ENCODE measurements at places on chromosomes 2 and 18.

GRCh38 chr2:217797661-217798069, 205.1 kb downstream of the TNS1 start:
- no peak for DNase-seq

DNA sequence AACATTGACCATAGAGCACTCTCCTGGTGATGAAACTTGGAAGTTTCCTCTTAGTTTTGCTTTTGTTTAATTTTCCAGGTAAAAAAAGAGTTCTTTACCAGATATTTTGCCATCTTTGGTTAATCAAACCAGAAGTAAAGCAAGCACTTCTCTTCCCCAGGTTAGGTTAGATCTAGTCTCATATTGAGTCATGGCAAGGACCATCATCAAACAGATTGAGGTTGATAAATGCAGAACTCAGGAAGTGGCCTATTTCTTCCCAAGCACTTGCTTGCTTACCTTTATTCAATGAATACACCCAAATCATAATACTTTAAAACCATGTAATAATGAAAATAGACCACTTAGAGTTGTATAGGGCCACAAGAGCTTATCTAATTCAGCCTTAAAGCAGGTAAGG, 23.4 kb downstream of the DNAH6 start:
- no peak for DNase-seq

DNA sequence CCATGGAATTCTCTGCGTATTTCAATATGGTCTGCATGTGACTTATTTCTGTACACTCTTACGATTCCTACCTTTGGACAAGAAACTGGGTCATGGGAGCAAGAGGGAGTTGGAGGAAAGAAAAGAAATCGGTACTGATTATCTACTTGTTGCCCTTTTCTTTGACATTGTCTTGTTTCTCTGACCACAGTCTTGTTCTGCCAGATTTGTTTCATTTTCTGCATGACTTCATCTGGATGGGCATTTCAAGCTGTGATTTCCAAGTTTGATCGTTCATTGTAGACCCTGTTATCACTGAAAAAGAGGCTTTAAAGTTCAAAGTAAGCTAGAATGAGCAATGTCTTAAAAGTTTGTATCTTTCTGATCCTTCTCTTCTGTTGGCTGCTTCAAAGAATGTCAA, 2186.3 kb upstream of the CELF4 start:
- no peak for DNase-seq

DNA sequence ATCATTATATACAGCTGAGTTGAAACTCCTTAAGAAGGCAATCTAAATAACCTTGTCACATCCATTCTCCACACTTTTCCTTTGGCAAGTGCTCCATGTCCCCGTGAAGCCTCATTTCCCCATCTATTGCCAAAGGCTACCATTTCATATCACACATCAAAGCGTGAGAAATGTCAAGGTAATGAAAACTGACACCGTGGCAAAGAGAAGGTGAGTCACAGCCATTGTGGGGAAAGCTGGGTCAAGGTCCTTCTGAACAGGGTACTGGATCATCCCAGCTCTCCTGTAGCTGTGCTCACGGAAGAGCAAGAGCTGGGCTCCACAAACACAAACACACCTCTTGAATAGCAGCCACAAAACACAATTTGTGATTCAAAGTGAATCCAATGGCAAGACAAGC, 58.2 kb upstream of the REG3G start:
- no peak for DNase-seq

DNA sequence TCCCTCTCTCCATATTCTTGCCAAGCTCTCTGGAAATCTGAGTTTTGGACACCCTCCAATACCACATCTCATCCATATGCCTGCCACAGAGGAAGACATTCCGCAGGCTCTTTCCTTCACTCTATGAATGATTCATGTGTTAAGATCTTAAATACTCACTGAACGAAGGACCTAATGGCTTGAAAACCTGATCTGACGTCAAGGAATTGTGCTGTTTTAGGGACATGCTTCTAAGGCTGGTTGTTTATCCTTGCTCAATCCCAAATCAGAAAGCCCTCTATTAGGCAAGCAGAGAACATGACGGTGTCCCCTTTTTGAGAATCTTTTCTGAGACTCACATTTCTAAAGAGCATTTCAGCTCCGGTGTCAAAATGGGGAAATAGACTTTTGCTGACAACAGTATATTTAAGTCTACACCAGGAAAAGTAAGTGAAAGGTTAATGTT, 83.7 kb upstream of the GALNT5 start:
- no peak for DNase-seq

DNA sequence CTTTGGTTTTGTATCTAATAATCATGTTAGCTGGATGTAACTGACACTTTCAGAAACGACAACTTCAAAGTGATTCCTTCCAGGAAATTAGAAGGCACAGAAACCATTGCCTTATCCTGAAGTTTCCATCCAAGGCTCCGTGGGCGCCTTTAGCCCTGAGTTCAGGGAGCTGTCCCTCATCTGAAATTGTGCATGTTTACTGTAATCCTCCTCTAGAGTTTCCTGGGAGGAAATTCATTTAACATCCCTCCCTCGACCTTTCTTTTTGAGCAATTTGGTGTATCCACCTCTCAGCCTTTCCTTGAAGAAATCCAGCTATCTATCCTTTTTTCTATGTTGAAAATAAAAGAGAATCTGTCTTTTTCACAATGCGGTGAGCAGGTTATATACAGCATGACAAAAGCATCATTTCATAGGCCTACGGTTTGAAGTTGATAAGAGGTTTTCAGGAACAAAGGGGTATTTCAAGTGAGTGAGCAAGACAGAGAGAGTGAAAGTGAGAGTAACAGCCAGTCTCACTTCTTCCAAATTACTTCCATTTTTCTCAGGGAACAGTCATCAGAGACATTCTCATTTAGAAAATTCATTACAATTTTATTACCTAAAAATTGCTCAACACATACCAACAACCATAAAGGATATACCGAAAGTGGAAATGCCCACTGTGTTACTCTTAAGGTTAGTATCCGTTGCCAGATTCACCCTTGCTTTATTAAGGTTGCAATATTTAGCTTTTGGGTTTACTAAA, 167.3 kb downstream of the MREG start:
- no peak for DNase-seq

GRCh38 chr2:54879032-54879431, 155.6 kb downstream of the EML6 start:
- DNase-seq: no peak

DNA sequence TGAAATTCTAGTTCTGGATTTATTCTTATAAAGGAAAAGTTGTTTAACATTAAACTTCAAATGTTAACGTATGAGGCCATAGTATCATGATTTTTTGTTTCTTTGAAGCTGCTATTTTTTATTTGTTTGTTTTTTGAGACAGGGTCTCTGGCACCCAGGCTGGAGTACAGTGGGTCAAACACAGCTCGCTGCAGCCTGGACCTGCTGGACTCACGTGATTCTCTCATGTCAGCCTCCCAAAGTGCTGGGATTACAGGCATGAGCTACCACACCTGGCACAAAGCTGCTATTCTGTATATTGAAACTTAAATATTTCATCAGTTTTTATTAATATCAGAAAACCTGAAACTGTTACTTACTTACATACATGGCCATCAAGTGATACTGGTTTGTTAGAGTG, 89.5 kb upstream of the RPRM start:
- no peak for DNase-seq

GRCh38 chr2:133953524-133953923, 300.3 kb upstream of the MGAT5 start:
- DNase-seq: no peak

DNA sequence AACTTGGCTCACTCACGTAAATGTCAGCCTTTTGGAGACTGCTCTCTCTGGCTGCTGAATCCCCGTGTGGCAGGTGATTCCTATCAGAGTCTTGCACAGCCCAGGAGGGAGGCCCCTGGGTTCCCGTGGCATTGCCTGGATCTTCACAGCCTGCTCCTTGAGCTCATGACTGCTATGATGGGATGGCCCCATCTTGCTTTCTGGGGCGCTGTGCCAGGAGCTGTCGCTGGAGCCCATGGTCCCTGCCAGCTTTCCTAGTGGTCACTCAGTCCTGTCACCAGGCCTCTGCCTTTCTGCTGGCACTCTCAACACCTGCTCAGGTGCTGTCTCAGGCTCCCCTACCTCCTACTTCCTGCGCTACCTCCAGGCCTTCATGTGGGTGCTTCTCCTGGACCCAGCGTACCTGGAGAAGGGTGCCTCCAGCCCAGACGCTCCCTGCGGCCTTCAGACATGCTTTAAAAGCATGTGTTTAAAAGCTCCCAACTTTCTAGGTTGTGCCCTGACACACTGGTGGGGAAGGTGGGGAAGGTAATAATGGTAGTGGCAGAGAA, 110.1 kb downstream of the MCFD2 start:
- DNase-seq: no peak

- no peak for DNase-seq
Measured at GRCh38 chr18:79816981-79817606, 19.4 kb downstream of the KCNG2 start.

DNA sequence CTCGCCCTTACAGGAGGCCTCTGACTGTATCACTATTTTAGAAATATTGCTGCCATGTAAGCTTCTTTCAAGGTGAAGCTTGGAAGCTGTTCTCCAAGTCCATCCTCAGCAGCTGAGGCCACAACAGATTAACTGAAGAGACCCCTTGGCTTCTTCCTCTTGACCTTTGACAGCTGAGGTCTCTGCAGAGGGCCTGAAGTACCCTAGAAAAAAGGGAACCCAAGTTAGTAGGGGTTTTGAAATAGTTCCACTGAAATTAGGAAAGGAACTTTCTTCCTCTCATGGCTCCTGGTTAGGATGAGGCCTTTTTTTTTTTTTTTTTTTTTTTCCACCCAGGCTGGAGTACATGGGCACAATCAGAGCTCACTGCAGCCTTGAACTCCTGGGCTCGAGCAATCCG, 15.5 kb upstream of the IHH start:
- no peak for DNase-seq

GRCh38 chr2:45300026-45300750, 290.9 kb upstream of the SIX2 start:
- DNase-seq: no peak

GRCh38 chr2:181879295-181879694, 12.2 kb upstream of the ITPRID2 start:
- no peak for DNase-seq

GRCh38 chr18:26565514-26565913, 17.2 kb upstream of the KCTD1 start:
- DNase-seq: no peak

DNA sequence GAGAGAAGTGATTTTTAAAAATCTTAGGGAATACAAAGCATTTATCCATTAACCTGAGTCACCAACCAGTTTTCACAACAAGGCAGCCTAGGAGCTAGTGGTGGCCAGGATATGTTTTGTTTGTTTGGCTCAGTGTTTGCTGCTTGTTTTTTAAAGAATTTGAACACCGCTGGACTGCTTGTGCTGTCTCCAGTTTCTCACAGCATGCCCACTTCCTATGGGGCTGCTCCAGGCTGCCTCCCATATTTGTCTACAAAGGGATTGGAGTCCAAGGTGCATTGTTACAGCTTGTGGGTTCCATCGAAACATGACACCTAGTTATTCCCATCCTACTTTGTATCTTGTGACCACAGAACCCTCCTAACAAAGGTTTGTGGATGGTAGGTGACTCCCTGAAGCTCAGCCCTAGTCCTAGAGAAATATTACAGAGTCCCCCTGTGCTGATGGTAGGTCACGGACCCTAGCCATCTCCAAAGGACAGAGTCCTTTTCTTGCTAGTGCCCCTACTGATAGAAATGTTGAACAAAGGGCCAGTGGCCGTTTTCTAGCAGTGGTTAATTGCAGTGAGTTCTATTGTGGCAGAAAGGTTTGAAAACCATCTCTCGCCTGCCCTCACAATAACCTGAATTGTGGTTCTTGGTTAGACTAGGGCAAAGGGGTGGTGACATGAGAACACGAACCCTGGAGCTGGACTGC, 23.2 kb downstream of the GPR39 start:
- DNase-seq: no peak

GRCh38 chr18:33700513-33700976, 122.5 kb downstream of the ASXL3 start:
- no peak for DNase-seq

- no peak for DNase-seq
Measured at GRCh38 chr2:202037086-202037485, 3.4 kb downstream of the FZD7 start.

- DNase-seq: no peak
Measured at GRCh38 chr2:147945660-147946059, 74.9 kb downstream of the ORC4 start.

DNA sequence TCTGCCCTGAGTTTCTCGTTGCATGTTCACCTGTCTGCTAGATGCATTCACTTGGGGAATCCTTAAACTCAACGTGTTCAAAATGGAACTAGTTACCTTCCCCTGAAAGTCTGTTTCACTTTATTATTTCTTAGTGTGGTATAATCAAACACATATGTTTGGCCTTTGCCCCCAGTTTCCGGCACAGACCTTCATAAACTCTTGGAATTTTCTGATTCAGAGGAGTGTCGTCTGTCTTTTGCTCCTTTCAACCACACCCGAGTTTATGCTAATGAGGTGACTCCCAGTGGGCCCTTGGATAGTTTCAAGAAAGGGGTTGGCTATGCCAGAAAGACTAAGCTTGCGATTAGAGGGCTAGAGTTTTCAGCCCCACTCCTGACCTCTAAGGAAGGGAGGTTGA, 198.9 kb downstream of the CDCA7 start:
- DNase-seq: no peak

- no peak for DNase-seq
Measured at GRCh38 chr18:13308369-13308768, 89.8 kb downstream of the LDLRAD4 start.

- no peak for DNase-seq
Measured at GRCh38 chr2:9226458-9227380, 20.1 kb downstream of the ASAP2 start.

GRCh38 chr2:240952496-240953246, 45.7 kb upstream of the SNED1 start:
- DNase-seq: no peak

GRCh38 chr18:49006641-49007454, 56.1 kb upstream of the SMAD7 start:
- no peak for DNase-seq

Measured in Panc1 (cell line).